Astrocyte (in vitro differentiated cells and primary cell): ENCODE measurements at places on chromosomes 2 and 18. TPM values are rescaled to one million over a fixed set of nuclear protein-coding genes. Genes with fewer than 3 reads are reported as not detected.

- DNase-seq = no peak
Observed at GRCh38 chr2:181430406-181431118, 26.6 kb upstream of the ITGA4 start.

DNA sequence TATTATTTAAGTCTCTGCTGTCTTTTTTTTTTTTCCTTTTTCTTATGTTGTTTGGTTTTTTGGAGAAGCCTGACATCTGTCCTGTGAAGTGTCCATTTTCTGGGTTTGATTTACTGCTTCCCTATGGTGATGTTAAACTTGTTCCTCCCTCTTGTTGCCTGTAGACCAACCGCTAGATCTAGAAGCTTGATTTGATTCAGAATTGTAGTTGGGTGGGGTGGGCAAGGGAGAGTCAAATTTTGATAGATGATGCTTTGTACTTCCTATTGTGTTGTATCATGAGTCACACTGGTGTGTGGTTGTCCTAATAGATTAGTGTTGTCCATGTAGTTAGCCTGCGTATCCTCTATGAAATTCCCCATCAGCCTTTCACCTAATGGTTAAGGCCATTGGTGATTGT is 35.4 kb downstream of the CAB39 start:
- peak; percentile 77 for DNase-seq

DNA sequence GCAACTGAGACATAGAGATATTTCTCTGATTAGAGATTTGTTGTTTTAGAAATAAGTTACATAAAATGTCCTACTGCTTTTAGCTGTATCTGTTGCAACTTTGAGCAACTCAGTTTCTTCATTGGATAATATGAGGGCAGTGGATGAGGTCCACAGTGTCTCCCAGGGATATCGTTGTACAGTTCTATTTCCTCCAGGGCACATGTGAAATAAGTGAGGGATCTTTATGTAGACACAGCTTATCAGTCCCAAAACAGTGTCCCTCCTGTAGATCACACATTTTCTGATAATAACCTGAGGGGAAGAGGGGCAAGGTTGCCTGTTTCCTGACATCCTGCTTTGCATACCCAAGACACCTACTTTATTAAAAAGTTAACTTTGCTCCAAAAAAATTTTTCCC is 1231.2 kb upstream of the ZEB2 start:
- no peak for DNase-seq

GRCh38 chr2:43117521-43118143 is 108.8 kb downstream of the ZFP36L2 start:
- no peak for DNase-seq

DNA sequence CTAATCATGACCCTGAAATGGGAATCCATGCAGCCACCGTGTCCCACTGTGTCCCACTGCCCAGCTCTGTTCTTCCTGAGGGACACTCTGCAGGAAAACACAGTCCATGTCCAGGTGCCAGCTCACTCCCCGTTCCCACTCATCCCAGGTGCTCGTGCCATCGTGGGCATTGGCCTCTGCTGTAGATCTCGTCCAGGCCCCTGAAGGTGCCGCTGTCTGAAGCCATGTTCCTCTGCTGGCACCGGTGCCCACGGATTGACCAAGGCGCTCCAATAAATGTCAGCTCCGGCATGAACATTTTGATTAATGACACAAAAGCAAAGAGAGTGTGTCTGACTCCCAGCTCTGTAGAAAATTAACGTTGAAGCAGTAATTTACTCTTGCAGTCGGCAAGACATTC is 280.1 kb upstream of the SALL3 start:
- no peak for DNase-seq

DNA sequence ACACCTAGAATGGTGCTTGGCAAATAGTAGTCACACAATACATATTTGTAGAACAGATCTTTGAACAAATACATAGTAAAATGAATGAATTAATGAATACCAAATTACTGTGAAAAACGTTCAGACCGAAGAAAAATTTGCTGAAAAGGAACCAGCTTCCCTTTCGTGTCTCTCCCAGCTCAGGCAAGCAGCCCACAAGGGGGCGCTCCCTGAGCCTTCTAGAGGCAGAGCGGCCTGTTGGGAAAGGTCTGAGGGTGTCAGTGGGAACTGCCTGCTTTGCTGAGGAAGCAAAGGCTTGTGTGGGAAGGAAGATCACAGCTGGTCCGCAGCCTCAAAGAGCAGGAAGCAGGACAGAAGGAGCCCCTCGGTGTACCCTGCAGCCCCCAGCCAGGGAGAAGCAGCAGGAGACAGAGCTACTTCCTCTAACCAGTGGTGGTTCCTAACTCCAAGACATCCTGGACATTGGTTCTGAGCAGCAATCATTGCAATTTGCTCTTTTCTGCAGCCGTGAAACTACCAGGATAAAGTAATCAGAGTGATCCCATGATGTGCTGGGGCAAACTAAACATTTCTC is 231.1 kb downstream of the ANKRD30B start:
- DNase-seq = no peak

GRCh38 chr18:13551841-13552733 is 174.3 kb downstream of the FAM210A start:
- no peak for DNase-seq

DNA sequence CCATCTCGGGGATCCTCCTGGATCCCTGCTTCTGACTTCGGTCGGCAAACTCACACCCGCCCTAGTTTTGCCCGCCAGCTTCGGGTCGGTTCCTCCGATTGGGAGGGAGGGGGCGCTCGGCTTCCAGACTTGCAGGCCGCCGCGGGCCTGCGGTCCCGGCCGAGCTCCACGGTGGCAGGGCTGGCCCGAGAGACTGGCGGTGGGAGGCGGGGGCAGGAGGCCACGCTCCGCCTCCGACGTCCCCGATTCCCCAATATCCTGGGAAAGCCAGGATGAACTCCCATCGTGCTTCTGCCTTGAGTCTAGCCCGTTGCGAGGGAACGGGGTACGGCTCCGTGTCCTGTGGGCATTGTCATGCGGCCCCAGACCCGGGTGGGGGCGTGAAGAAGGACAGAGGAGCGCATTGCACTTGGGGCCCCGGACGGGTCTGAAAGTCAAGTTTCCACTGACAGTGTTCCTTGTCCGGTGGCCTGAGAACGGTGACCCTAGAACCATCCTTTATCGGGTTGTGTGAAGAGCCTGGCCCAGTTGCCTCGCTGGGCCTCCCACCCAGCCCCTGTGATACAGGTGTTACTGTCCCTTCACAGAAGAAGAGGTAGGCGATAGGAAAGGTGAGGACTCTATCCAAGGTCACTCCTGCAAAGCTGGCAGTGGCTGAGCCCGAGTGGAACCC is 2.4 kb upstream of the INHBB start:
- DNase-seq = peak; percentile 35

- no peak for DNase-seq
Observed at GRCh38 chr2:9261231-9261883, 54.7 kb downstream of the ASAP2 start.

- peak; percentile 49 for DNase-seq
Observed at GRCh38 chr2:218406949-218407618, 7.4 kb downstream of the CTDSP1 start.

GRCh38 chr2:219709331-219709761 is 81.9 kb downstream of the SLC4A3 start:
- DNase-seq = no peak

- no peak for DNase-seq
Observed at GRCh38 chr2:114935031-114935430, 492.6 kb downstream of the DPP10 start.

DNA sequence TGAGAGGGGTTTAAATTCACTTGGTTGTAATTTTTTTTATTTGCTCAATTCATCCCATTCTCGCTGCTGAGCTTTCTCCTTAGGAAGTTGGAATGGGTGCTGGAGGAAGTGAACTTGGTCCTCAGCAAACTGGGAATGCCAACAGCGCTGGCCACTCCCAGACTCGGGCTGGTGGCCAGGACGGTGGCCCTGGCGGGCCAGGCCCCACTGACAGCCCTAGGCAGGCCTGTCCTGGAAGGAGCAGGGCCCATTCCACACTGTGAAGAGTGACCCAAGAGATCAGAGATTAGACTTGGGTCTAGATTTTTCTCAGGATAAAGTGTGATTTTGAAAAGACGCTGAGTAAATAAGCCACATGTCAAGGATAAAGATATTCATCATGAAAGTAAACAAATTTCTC is 132.7 kb downstream of the HDAC4 start:
- DNase-seq = no peak

DNA sequence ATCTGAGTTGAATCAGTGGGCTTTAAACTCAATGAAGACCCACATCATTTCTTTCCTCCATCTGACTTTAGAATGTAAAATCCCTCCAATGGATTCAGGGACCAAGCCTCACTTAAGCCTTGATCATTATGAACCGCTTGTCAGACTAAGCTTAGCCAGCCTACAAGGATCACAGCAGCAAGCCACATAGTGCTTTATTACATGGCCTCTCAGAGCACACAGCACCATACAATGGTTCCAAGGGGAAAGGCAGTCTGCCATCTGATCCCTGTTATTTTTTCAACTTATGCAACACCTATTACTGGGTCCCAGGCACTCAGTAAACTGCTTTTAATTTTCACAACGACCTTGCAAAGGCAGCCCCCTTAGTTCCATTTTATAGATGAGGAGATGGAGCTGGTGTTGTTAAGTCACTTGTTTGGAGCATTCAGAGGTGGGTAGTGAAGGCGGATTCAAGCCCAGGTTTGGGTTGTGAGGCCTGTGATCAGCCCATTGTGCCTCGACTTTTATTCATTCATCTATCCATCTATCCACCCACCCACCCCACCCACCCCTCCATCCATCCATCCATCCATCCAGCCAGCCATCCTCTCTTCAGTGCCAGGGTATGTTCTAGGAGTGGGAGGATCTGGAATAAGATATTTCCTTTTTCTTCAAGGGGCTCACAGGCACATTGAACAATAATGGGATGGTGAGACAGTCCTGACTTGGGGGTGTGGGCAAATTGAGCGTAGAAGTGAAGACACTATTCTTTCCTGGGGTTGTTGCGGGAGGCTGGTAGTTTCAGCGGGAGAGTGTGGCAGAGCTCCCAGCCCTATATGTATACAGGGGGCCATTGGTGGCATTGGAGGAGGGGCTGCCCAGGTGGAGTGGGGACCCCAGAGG is 141.2 kb downstream of the MYCN start:
- no peak for DNase-seq

DNA sequence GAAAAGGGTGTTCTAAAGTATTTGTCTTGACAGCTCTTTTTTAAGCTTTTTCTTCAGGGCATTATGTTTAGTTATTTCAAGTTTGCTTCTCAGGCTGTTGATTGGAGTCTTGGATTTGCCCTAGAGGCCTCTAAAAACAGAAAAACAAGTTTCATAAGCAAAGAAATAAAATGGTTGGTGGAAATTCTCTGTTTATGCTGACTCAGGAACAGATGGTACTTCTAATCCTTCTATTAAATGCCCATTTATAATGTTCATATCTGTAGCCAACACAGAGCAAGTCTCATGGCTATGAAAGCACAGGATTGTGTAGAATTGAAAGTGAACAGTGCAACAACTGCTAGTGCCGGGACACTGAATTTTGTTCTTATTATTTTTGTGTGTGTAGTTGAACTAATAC is 60.4 kb downstream of the KCNJ3 start:
- DNase-seq = no peak

DNA sequence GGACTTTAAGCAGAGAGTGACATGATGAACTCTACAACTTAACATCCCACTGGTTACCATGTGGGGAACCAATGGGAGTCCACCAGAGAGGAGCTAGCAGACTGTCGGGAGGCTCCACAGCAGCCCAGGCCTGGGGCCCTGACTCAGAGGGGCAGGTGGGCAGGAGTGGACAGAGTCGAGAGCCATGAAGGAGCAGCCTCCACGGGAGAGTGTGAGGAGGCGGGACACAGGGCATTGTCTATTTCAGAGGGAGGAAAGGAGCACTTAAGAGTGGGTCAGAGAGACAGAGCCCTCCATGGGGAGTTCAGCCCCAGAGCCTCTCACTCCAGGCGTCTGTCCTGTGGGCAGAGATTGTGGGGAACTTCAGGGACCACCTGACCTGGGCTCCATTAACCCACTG is 118.7 kb downstream of the CYP26B1 start:
- DNase-seq = no peak

DNA sequence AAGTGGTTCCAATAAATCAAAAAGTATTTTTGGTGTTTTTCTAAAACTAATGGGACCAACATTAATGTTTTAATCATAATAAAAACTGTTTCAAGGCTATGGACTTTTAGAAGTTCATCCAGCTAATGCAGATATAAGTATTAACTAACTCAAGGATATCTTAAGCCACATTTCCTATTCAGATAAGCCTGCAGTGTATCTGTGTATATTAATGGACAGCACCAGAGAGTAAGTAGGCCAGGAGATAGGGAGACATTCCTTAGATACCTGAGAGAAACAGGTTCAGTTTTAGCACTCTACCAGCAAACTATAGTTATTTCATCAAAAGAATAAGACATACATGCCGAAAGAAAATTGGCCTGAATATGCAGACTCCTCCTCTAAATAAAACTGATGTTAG is 27.3 kb downstream of the PREPL start:
- DNase-seq = no peak

DNA sequence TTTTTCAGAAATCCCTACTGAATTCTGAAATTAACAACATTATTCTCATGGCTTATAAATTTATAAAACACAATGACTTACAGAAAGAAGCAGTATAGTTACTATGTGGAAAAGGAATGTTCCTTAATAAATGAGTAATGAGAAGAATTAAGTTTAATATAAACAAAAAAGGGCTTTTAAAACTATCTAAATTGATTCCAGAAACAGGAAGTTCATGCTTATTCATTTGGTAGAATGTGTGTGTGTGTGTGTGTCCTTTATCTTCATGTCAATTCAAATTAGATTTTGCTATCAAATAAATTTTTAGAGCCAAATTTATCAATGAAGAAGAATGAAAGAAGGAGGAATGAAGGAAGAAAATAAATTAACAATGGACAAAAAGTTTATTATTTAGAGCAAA is 440.8 kb upstream of the LRRTM4 start:
- DNase-seq = no peak

- DNase-seq = no peak
Observed at GRCh38 chr2:191474464-191474863, 203.5 kb upstream of the NABP1 start.

GRCh38 chr2:102025016-102025501 is 33.3 kb downstream of the IL1R2 start:
- peak; percentile 85 for DNase-seq

DNA sequence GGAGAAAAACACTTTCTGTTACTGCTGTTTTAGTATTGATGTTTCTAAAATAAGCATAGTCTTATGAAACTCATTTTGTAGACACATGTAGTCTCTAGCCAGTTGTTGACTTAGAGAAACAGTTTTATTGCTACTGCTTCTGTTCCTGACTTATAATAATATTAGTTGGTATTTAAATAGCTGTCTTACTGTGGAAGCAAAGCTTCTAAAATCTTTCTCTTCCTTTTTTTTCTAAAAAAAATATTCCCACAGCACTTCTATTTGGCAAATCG is 121.8 kb downstream of the MTX2 start:
- no peak for DNase-seq

ANKRD23 gene
- 2.5 and 3.3 TPM in 2 replicates for total RNA-seq

DSG4 gene
- not detected in 2 replicates for total RNA-seq

TUBA3E gene
- total RNA-seq = not detected in 2 replicates

TTC39C gene
- 10.4 and 12.8 TPM in 2 replicates for total RNA-seq

LAMA1 gene
- 17.4 and 18.3 TPM in 2 replicates for total RNA-seq

ELOA2 gene
- not detected in 2 replicates for total RNA-seq

MTLN gene
- total RNA-seq = 20.3 and 22.2 TPM in 2 replicates

MC5R gene
- 0.26 and 0.57 TPM in 2 replicates for total RNA-seq

LYPD1 gene
- total RNA-seq = 51.1 and 61.6 TPM in 2 replicates

ASTL gene
- total RNA-seq = not detected in 2 replicates

L3MBTL4 gene
- total RNA-seq = 0.52 and 0.58 TPM in 2 replicates

HOXD8 gene
- not detected in 2 replicates for total RNA-seq

COL3A1 gene
- total RNA-seq = 350 and 458 TPM in 2 replicates
